Renal cortical epithelial cell (primary cell): ENCODE measurements at places on chromosomes 16 and 17.

- DNase-seq = no peak
Observed at GRCh38 chr16:75576384-75576811, 10.2 kb downstream of the GABARAPL2 start.

- DNase-seq = no peak
Observed at GRCh38 chr17:57994436-57994835, 6.4 kb upstream of the VEZF1 start.

DNA sequence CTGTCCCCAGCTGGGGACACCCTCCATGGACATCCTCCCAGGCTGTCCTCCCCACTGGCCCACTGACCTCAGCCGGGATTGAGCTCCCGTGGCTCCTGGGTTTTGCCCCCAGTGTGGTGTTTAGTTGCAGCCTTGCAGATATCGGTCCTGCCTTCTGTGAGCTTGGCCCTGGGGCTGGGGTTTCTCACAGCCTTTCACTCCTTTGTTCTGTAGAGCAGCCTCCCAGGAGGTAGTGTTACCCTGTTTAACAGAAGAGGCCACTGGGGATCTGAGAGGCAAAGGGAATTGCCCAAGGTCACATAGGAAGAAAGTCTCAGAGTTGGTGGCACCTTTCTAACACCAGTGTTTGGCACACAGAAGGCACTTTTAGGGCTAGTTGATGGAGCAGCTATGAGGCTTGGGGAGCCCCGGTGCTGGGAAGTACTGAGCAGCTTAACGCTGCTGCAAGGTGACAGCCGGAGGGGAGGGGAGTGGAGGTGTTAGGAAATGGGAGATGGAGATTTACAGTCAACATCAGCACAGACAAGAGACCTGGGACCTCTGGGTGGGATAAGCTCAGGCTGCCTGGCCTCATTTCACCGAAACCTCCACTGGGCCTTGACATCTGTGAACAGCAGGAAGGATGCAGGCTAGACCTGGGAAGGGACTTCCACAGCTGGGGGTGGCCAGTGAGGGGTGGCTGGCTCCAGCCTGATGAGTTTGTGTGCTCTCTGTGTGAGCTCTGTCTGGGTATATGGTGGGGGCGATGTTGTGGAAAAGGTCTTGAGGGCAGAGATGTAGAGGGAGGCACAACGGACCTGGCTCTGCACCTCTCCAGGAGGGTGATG lies 26.1 kb downstream of the CACNA1G start:
- no peak for DNase-seq

DNA sequence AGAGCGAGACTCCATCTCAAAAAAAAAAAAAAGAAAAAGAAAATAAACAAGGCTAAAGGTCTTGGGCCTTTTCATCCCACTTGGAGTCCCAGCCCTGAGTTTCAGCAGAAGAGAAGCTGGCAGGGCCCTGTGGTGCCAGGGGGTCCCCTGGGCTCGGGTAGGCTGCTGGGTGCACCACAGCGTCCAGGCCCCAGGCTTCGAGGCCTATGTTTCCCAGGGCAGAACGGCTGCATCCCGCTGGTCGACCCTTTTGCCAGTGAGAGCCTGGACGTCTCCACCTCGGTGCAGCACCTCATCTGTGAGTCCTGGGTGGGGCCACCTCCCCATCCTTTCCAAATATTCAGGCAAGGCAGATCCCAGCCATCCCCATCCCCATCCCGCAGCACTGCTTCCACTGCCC lies 2.2 kb downstream of the TMEM235 start:
- no peak for DNase-seq

DNA sequence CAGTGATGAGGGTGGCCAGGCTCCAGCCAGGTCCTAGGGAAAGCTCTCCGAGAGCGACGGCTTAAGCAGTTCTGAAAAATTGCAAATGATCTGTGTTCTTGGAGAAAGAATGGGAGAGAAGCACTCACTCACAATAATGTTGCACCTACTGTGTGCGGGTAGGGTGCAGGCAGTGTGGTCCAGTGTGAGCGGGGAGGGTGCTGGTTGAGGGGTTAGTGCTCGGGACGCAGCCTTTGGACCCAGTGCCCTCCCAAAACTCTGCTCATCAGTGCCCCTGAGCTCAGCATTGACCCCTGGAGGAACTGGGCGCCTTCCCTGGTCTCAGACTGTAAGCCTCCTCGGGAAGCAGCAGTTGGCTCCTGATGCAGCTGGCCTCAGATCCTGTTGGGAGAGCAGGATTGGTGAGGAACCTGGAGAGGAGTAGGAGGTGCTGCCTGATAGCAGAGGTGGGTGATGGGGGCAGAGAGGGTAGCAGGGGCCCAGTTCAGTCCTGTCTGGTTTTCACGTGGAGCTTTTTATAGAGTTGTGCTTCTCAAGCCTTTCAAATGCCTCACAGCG lies 23.6 kb upstream of the ZNF750 start:
- DNase-seq = no peak

GRCh38 chr17:32903774-32904673 lies 23.9 kb upstream of the TMEM98 start:
- no peak for DNase-seq

- DNase-seq = peak; percentile 36
Observed at GRCh38 chr17:67629971-67630320, 87.8 kb upstream of the NOL11 start.

DNA sequence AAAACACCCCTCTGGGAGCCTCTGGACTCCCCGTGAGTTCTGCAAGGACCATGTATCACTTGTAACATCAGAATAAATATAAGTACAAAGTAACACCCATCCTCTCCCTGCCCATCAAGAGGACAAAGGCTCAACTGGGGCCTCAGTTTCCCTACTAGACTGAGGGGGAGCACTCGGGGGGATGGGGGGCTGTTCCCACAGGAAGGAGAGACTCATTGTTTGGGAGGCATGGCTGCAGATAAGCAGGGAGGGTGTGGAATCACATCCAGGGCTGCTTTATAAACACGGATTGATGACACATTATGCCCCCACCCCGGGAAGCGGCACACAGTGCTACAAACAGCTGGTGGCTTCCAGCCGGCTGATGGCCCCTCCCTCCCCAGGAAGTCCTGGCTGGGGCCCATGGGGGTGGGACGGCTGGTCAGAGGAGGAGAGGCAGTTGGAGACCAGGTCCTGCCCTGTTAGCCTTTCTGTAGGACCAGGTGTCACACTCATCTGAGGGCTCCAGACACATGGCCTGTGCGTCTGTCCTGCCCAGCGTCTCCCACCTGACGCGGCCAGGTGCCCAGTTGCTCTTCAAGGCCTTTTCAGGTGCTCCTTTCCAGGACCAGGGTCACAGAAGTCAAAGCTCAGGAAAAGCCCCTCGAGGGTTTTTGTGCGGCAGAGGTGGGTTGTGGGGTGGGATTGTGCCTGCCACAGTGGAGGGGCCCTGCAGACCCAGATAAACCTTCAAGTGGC lies 1.3 kb upstream of the MPG start:
- no peak for DNase-seq

- no peak for DNase-seq
Observed at GRCh38 chr17:77843896-77844295, 114.6 kb upstream of the TNRC6C start.

- peak; percentile 32 for DNase-seq
Observed at GRCh38 chr16:6016530-6017184, 919.1 kb upstream of the EEF2KMT start.

GRCh38 chr17:57425431-57425830 lies 169.1 kb downstream of the MSI2 start:
- no peak for DNase-seq

DNA sequence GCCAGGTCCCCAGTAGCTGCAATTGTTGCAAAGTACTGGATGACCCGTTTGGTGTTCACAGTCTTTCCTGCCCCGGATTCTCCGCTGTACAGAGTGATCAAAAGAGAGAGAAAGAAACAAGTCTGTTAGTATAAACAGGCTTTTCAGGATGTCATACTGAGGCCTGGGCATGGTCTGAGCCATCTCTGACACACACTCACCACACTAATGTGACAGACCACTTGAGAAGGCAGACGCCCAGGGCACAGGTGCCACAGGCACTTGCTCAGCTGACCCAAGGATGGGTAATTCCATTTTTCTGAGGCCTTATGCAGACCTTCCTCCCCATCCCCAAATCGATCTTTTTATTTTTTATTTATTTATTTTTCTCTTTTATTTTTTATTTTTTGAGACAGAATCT lies 7.5 kb downstream of the MYH3 start:
- DNase-seq = no peak

DNA sequence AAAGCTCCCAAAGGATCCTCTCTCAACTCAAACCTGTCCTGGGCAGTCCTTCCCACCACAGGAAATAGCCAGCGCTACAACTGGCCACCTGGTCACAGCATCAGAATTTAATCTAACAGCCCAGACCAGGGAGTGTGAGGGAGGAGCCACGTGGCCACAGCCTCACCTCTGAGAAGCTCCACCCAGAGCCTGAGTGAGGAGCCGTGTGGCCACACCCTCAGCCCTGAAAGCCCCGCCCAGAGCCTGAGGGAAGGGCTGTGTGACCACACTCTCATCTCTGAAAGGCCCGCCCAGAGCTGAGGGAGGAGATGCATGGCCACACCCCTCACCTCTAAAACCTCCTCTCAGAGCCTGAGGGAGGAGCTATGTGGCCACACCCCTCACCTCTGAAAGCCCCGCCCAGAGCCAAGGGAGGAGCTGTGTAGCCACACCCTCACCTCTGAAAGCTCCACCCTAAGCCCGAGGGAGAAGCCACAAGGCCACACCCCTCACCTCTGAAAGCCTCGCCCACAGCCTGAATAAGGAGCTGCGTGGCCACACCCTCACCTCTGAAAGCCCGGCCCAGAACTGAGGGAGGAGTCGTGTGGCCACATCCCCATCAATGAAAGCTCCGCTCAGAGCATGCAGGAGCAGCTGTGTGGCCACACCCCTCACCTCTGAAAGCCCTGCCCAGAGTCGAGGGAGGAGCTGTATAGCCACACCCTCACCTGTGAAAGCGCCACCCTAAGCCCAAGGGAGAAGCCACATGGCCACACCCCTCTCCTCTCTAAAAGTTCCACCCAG lies 28.6 kb downstream of the SLC38A8 start:
- DNase-seq = peak; percentile 67

DNA sequence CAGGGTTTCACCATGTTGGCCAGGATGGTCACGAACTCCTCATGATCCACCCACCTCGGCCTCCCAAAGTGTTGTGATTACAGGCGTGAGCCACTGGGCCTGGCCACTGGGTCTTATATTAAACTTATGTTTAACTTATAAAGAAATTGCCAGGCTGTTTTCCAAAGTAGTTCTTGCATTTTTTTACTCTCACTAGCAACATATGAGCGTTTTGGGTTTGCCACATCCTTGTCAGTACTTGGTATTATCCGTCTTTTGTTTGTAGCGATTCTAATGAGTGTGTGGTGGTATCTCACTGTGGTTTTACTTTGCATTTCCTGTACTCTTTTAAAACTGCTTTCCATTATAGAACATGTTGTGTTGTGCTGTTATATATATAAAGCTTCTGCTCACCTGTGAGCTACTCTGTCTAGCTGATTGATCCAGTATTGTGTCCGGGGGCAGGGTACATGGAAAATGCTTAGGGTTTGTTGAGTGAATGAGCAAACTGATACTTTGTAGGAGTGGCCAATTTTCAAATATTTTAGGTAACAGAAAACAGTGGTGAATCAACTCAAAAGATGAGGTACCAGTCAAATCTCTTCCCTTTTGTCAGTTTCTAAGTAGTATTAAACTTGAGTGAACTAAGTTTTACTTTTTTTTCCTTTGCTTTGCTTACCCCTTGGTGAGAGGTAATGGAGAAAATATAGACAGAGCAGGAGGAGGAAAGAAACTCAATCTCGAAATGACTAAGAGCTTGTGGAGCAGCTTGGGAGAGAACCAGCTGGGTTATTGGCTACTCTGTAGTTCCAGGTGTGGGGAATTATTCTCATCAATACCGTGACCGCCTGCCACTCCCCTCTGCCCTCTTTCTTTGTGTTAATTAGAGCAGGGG lies 75.8 kb downstream of the PITPNC1 start:
- DNase-seq = no peak

DNA sequence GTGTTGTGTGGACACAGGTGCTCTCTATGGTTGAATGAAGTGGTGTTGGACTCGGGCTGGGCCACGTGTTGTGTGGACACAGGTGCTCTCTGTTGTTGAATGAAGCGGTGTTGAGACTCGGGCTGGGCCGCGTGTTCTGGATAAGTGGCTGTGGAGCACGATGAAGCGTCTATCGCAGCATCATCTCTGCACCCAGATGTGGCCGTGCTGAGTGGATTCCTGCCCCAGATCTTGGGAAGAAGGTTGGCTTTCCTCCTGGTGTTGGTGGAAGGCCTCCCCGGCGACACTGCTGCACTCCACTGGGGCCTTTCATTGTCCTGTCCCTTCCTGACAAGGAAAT lies 69.1 kb downstream of the RPTOR start:
- no peak for DNase-seq

DNA sequence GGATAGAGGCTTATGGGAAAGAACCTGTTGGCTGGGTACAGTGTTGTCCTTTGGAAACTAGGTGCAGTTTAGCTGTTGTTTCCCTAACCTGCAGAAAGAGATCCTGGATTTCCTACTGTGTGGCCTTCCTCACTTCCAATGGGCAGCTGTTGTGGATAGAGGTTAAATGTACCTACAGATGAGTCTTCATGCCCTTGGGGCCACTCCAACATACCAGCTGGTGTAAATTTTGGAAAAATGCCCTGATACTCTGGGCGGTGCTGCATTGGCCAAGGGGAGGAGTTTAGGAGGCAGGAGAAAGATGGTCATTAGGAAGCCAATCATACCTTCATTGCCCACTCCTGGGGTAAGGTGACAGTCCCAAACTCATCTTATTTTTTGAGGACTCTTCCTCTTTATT lies 70.2 kb downstream of the SNX11 start:
- no peak for DNase-seq

DNA sequence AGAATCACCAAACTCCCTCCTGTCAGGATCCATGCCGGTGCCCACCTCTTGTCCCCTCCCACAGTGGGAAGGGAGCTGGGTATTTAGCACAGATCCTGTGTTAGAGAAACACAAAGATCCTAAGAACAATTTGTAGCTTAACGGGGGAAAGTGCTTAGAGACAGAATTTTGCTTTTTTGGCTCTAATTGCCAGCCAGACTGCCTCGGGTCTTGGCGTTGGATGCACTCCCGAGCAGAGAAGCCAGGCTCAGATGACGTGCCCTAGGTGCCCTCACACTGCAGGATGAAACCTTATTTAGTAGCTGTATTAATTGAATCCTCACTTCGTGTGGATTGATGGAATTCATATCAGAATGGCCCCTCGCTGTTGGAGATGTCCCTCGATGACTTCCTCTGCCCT lies 22.5 kb upstream of the MAF start:
- no peak for DNase-seq

DNA sequence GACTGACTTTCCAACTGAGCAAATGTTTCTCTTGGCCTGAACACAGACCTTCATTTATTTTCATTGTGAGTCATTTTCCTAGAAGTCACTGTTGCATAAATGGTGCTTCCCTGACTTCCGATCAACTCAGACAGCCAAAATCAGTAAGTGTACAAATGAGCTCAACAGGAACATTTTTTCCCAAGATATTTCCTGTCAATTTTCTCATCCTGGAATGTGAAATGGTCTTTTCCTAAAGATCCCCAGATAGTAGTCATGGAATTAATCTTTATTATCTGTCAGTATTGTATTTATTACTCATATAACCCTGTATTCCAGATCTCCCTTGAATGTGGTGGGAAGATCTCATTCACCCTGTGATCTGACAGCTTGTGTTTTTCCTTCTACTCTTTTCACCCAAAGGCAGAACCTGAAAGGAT lies 360.3 kb upstream of the KIF2B start:
- peak; percentile 92 for DNase-seq
